M059J (cell line): ENCODE measurements at places on chromosomes 16 and 17.
A peak's percentile ranks its signal among the peaks of the same experiment; 100 is the strongest.

GRCh38 chr17:16294560-16294959, 58.7 kb downstream of the CENPV start:
- no peak for DNase-seq

- DNase-seq = no peak
These were observed 15.5 kb upstream of the MARVELD3 start for GRCh38 chr16:71610447-71610846.

GRCh38 chr16:492211-492875, 35.2 kb upstream of the CAPN15 start:
- DNase-seq = no peak

DNA sequence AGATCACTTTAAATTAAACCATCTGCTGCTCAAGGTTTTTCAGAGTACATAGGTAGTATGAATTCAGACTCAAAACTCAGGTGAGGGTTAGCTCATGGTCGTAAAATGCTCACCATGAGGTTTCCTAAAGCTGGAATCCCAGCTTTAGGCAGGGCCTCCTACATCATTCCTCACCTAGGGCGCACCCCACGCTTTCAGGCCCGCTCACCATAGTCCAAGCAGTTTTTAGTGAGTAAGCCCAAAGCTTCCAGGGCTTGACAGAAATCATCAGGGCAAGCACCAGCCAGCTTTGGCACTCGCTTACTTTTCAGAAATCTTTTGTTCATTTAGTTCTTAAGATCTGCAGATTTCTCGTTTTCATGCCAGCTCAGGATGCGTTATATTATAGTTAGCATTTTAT, 89.8 kb downstream of the HIC1 start:
- no peak for DNase-seq

GRCh38 chr16:660459-661183, 7.3 kb upstream of the RHOT2 start:
- DNase-seq = no peak

GRCh38 chr16:30184891-30185682, 1.7 kb downstream of the CORO1A start:
- no peak for DNase-seq

- peak; percentile 72 for DNase-seq
These were observed 5.9 kb downstream of the CLEC19A start for GRCh38 chr16:19291475-19291874.

DNA sequence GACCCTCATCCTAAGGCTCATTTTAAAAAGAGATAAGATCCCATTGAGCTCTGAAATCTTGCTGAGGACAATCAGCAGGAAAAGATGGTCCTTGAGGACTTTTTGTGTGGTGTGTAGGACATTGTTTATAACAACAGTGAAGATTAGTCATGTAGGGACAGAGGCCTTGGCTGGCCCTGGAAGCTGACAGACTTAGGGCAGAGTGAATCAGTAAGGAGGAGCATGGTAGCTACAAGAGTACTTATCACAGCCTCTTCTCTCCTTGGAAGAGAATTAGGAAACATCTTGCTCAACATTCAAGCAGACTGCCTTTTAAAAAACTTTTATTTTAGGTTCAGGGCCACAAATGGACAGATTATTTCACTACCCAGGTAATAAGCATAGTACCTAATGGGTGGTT, 665.9 kb upstream of the SALL1 start:
- peak; percentile 63 for DNase-seq

DNA sequence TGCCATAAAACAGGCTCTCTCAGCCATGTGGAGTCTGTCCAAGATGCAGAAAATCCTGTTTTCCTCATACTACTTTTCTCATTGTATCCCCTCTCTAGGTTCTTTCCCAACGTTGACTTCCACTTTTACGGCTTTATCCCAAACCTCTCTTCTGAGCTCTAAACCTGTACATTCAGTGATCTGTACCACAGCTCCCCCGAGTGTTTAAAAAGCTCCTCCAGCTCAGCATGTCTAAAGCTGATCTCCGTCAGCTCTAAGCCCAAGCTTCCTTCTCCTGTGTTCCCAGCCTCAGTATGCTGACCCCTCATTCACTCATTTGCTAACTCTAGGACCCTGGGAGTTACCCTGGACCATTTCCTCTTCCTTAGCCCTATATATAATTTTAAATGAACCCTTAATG, 144.6 kb downstream of the DNAH9 start:
- DNase-seq = no peak

GRCh38 chr17:50117202-50118051, 12.5 kb downstream of the SAMD14 start:
- no peak for DNase-seq

- DNase-seq = peak; percentile 66
These were observed 644 bp downstream of the NFAT5 start for GRCh38 chr16:69566240-69566980.

DNA sequence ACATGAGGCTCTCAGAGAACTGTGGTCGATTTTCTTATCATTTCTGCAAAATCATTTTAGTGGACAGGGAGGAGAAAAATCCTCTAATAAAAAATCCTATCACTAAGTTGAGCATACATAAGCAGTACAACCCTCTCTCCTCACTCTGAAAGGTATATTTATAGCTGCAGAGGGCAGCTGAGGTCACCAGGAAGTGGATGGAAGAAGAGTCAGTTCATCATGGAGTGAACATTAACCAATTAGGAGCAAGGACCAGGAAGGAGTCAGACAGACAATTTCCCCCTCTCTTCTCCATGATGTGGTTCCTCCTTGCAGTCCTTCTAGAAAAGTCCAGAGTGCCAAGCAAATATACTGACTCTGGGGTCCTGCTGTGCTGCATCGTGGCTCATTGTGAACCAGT, 253.7 kb downstream of the TOX3 start:
- no peak for DNase-seq

DNA sequence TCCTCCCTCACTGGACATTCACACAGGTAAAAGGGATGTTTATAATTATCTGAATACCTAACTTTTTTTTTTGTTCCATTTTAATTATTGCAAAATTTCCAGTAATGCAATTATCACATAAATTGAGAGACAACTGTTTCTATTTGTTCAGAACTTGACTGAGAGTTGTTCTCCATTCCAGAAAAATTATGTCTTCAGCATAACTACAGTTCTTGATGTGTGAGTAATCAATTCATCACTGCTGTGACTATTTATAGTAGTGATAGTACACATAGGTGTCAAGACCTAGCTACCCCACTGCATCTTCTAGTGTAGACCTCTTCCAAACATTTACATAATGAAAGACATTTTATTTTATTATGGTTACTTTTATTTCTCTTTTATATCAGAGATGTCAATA, 5.8 kb upstream of the TNRC6A start:
- DNase-seq = peak; percentile 32

DNA sequence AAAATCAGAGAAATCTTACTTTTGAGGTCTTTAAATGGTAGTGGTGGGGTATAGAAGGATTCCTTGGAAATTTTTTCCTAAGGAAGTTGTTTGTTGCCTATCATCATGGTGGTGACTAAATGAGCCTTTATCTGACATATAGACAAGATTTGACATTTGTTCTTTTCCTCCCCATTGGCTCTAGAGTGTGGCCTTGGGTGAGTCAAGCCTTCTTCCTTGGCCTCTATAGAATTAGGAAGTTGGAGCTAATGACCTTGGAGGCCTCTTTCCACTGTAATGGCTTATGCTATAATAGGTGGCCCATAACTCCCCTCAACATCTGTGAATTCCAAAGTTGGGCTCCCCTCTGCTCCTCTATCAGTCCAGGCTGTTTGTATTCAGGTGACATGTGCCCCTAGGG, 79.1 kb upstream of the HNF1B start:
- no peak for DNase-seq

DNA sequence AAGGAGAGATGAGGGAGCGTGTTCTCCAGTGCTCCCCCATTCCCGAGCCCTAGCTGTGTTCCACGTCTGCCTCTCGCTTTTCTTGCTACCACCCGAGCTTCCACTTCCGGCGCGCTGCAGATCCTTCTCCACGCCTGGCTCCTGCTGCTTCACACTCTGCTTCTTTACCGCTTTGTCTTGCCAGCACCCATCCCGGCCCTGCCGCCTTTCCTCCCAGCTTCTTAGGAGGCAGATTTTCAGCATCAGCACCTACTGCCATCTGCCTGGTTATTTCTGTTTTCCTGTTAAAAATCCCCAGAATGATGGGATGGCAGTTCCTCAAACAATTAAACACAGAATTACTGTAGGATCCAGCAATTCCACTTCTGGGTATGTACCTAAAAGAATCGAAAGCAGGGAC, 64.7 kb downstream of the ELAC2 start:
- no peak for DNase-seq

DNA sequence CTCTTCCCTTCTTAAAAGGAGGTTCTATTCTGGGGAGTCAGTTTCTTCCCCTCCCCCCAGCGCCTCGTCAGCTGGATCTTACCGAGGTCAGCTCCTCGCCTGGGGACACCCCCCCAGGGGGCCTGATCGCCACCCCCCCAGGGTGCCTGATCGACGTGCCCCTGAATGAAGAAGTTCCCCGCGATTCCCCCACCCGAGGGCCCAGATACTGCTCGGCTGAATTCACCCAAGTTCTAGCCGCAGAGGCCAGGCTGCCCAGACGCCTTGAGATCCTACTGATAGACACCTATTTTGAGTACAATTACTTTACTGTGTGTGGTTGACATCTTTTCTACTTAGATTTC, 1.4 kb downstream of the RAB11FIP3 start:
- DNase-seq = no peak

DNA sequence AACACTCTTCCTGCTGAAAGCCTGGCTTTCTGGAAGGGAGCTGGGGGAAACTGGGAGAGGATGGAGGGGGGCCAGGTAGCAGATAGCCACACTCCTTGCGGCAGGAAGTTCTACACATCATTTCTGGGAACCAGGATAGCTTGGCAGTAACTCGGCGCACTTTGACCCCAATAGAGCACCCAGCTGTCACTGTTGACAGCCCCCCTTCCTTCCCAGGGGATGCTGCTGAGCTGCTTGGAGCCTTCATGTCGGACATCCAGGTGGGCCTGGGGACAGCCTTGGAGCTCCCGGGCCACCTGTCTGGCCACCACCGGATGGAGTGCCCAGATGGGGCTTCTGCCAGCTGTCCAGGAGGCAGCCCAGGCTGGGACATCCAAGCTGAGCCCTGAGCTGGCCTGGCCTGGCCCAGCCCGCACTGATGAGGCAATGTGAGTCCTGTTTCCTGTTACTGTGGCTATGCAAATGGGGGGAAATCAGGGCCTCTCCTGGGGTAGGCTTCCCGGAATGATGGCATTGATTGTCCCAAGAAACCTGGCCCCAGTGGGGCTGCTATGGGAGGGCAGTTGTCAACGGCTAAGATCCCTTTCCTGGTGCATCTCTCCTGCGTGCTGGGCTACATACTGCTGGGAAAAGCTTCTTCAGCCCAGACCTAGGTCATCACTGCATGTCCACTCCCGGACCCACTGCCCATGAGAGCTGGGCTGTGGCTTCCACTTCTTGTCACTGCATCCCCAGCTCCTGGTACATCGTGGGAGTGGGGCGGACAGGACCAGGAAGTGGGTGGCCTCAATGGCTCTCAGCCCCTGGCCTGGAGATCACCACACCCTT, 50.0 kb downstream of the SOCS1 start:
- peak; percentile 54 for DNase-seq
